MV-4-11 (cell line): ENCODE measurements at places on chromosomes 12 and 14.
A peak's percentile ranks its signal among the peaks of the same experiment; 100 is the strongest.

- DNase-seq, result no peak
These were observed 77.1 kb upstream of the ANKS1B start for GRCh38 chr12:100061814-100062213.

DNA sequence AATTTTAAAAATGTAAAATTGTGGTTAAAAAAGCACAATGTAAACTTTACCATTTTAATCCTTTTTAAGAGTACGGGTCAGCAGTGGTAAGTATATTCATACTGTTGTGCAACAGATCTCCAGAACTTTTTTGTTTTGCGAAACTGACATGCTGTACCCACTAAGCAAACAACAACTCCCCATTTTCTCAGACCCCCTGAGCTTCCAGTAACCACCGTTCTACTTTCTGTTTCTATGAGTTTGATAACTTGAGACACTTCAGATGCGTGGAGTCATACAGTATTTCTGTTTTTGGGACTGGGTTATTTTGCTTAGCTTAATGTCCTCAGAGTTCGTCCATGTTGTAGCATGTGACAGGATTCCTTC is 38.0 kb downstream of the CHST11 start:
- DNase-seq, result peak; percentile 76

- no peak for DNase-seq
These were observed 60.8 kb downstream of the SLC24A4 start for GRCh38 chr14:92383805-92384204.

DNA sequence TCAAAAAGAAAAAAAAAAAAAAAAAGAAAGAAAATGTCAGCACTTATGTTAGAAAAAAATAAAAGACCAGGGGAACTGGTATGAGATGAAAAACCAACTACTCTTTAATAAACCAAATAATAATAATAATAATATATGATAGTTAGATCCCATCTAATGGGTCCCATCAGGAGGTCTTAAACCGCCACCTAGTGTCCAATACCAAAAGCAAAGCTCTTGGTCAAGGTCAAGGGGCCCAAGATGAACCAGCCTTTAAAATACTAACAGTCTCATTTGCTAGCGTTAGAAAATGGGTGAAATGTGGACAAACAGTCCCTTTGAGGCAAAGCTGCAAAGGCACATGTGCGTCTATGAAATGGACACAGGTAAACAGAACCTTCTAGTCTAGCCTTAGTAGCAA is 12.3 kb downstream of the BRAP start:
- no peak for DNase-seq

- peak; percentile 38 for DNase-seq
These were observed 9.1 kb downstream of the BTBD7 start for GRCh38 chr14:93323600-93324174.

DNA sequence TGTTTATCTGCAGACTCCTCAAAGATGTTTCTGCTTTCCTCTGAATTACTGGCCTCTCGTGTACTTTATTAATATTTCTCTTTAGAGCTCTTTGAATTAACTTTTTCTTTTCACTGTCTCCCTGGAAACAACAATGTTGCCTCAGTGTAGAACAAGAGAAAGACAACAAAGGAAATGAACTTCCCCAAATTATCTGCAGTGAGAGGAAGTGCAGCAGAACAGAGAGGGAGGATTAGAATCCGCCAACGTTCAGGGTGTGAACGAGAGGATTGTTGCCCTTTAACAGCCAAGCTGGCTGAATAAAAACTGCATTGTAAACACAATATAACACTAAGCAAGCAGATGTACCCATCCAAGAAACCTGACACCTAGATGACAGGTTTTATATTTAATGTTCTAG is 375.9 kb downstream of the GALC start:
- DNase-seq, result peak; percentile 83

GRCh38 chr14:94615823-94616570 is 3.8 kb downstream of the SERPINA3 start:
- no peak for DNase-seq

DNA sequence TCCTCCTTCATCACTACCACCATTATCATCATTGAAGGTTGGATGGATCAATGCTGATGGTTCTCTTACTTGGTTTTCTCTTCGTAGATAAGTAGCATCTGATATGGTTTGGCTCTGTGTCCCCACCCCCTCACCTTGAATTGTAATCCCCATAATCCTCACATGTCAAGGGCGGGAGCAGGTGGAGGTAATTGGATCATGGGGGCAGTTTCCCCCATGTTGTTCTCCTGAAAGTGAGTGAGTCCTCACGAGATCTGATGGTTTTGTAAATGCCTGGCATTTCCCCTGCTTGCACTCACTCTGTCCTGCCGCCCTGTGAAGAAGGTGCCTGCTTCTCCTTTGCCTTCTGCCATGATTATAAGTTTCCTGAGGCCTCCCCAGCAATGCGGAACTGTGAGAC is 172.4 kb upstream of the PWP1 start:
- DNase-seq, result peak; percentile 26

GRCh38 chr14:20438664-20439063 is 2.7 kb upstream of the KLHL33 start:
- peak; percentile 78 for DNase-seq

GRCh38 chr12:81963636-81964035 is 204.5 kb upstream of the PPFIA2 start:
- no peak for DNase-seq

DNA sequence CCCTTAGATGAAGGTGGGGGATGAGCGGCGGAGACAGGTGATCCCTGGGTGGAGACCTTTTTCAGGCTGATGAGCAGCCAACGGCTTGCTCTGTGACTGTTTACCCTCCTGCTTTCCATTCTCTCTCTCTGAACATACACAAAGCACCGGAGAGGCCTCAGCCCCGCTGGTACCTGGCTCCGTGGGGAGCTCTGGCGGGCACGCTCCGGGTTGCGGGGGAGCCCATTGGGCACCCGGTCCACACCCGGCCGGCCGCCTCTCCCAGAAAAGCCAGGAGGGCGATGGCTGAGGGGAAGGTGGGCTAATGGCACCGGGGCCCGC is 545 bp downstream of the SMARCC2 start:
- no peak for DNase-seq

DNA sequence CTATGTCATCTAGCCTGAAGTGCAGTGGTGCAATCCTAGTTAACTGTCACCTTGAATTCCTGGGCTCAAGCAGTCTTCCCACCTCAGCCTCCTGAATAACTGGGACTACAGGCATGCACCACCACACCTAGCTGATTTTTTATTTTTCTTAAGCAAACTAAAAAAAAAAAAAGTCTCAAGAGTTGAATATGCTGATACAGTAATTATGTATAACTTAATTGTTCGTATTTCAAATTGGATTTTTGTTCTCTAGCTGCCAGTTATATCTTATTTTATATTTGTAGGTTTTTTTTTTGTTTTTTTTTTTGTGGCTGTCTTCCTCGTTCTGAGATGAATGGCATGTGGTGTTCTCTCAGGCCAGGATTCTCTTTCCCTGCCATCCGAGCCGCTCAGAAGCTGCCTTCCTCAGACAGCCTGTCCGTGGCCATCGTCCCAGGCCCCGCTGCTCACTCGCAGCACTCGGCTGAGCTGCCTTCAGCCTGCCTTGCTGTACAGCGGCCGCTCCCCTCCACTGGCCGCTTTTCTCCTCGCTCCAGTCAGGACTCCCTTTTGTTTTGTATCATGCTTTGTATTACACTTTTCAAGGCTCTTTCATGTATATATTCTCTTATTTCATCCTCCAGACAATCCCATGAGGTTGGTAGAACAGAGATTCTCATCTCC is 53.3 kb downstream of the WDR20 start:
- DNase-seq, result no peak

DNA sequence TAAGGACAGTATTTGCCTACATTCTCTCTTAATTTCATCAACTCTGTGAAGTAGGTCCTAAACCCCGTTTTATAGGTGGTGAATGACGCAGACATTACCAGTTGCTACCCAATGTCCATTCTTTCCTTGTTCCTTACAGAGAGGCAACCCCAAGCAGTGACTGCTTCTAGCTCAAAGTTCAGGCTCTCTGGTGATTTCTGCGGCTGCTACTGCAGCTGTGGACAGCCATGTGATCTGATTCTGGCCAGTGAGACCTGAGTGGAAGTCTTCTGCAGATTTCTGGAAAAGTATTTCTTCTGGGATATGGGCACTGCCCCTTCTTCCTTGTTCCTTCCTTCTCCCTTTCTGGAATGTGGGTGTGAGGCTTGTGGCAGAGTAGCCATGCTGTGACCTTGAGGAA is 82.9 kb downstream of the ARF6 start:
- no peak for DNase-seq

DNA sequence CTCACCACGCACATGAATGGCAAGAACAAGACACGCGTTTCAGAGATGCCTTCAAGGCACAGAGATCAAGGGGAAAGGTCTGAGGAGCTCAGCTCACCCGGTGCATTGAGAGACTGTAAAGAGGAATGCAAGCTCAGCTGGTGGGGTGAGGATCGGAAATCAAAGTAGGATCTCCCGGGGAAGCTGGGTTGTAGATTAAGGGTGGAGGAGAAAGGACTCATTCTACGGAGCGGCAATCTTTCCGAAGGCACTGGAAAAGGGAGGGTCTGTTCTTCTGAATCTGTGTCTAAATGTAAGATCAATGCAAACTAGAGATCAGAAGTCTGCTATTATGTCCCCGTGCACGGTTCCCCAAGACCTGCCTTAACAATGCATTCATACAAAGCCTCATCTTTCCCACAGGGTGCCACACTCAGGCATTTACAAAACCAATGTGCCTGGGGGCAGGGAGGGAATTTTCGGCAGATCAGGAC is 41.6 kb upstream of the PYGL start:
- no peak for DNase-seq

DNA sequence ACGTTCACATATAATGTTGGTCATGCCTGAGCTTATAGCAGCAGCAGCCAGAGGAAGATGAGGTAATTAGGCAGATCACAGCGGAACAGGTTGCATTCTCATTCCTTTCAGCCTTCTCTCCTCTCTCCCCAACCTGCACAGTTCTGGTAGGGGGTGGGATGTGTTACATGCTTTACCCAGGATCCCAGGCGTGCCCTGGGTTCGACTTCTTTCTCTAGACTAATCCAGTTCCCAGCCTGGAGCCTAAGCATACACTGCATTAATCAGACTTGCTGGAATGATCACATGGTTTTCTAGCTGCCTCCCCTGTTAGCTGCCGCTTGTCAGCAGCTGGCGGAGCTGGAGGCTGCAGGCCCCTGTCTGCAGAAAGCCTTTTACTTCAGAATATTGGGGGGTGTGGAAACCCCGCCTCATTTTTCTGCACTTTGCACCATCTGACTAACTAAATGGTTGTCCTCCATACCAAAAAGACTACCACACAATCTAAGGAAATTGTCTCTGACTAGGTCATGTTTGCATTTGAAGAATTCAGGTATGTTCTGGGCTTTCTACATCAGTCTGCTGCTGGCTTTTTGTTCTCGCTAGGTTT is 46.0 kb upstream of the EVL start:
- DNase-seq, result no peak

DNA sequence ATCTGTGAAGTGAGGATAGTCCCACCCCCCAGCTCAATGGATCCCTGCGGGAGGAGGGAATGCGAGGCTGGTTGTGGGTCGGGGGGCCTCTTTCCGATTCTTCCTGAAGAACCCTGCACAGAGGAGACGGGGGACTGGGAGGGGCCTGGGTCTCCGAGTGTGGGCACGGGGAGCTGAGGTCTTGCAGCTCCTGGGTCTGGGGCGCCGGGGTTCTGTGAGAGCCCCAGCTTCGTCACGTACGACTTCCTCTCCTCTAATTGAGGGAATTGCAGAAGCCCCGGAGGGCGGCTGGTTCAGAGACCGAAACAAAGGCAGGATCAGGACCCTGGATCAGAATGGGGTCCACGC is 66.6 kb downstream of the DIO3 start:
- no peak for DNase-seq

DNA sequence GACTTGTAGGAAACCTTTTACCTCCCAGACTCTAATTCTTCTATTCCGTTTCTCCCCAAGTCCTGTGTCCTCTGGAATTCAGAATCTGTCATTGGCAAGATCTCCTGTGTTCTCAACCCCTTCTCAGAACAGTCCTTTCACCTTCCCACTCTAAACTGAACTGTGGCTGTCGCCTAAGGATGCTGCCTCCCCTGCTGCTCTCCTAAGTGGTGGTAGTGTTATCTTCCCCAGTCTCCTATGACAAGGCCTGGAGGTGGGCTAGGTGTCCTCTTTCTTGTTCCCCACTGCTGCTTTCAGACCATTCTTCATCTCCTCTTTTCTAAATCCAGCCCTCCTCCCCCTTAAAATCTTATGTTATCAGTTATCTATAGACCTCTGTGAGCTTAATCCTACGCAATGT is 397.4 kb downstream of the RAD51B start:
- DNase-seq, result no peak
